ENCODE measurements at places on chromosomes 2 and 18.
A peak's percentile ranks its signal among the peaks of the same experiment; 100 is the strongest.

GRCh38 chr18:904218-905090, at the start of gene ADCYAP1:
TSS of gene ADCYAP1 (plus strand) at chr18:904871. CDS start at chr18:905387, 516 bp downstream.
- no peak for DNase-seq

DNA sequence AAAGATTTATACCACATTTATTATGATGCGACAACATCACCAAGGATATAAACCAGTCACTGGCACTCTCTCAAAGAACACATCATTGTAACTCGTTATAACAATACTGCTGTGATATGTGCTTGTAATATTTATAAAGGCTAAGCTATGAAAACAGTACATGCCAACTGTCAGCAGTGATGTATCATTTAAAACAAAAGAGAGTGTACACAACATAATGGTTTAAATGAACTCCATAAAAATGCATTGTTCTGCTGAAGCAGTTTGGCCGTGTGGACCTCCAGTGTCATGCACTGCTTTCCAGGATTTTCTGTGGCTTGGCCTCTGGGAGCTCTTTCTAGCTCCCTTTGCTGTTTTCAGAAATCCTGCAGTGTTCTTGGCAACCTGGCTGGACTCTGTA, 215.6 kb downstream of the MTX2 start:
- no peak for DNase-seq

GRCh38 chr2:3305952-3306351, 71.7 kb downstream of the EIPR1 start:
- no peak for DNase-seq

GRCh38 chr18:41974796-41975201, 19.8 kb downstream of the PIK3C3 start:
- no peak for DNase-seq

DNA sequence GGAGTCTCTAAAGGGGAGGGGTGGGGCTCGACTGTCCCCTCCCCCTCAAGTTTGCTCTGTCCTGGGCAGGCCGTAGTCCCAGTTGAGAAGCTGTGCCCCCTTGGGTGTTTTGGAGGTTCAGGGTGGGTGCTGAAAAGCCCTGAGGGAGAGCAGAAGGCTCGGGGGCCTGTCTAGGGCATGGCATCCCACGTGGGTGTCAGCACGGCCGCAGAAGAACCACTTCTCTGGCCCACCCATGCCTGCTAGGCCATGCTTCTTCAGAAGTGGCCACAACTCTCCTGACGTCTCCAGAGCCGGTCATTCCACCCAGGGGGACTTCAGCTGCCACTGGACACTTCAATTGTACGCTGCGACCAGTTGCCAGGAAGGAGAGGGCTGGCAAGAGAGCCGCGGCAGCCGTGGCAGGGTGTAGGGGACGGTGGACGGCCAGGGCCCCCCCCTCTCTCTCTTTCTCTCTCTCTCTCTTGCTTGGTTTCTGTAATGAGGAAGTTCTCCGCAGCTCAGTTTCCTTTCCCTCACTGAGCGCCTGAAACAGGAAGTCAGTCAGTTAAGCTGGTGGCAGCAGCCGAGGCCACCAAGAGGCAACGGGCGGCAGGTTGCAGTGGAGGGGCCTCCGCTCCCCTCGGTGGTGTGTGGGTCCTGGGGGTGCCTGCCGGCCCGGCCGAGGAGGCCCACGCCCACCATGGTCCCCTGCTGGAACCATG, at the start of gene INPP5D:
INPP5D (plus strand) TSS at position 546 of the 704 bp plus-strand sequence; CDS start at position 683, 137 bp downstream.
- DNase-seq, result no peak

DNA sequence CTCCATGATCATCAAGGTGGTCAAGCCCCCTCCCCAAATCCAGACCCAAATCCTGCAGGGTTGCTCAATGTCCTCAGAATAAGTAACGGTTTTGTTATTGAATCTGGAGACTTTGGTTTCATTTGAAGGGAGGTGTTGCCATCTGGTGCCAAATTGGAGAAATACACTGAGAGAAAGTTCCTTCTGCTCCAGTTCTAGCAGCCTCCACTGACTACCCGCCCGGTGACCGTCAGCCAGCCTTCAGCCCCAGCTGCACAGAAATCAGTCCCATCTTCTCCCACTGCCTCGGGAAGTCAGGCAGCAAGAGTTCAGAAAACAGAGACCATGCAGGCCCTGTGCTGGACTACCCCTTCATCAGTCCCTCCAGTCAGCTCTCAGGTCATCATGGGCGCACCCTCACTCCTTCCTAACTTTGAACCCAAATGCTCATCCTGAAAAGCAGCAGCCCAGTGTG, 38.7 kb downstream of the PKDCC start:
- peak; percentile 20 for DNase-seq

GRCh38 chr2:63093502-63093901, 42.9 kb downstream of the OTX1 start:
- no peak for DNase-seq

DNA sequence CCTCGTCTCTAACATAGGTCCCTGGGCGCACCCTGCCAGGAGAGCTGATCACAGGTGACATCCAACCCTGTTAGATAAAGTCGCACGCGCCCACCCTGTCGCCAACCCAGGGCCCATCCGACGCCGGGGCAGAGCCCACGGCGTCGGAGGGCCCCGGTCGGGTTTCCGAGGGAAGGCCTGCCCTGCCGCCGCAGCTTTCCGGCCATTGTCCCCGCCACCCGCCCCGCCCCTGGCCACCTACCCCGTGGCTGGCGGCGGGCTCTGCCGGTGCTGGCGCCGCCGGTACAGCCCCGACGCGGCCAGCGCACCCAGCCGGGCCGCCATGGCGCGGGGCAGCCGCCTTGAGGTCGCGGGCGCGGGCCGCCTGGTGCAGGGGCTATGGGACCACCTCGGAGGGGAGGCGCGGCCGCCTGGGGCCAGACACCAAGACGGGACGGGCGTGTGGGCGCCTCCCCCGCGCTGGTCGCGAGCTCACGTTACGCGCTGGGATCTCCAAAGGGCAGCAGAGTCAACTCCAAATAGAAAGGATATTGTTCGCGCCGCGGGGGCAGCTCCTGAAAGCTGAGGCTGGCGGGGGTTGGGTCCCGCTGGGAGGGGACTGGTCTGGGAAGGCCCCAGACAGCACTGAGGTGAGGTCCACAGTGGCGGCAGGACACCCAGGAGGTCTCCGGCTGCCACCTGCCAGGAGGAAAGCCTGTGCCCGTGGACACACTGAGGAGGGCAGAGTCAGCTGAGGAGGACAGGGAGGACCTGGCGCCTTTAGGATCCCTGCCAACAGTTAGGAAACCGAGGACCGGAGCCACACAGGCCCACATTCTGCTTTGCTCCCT, 11.1 kb downstream of the LIMS2 start:
- no peak for DNase-seq

DNA sequence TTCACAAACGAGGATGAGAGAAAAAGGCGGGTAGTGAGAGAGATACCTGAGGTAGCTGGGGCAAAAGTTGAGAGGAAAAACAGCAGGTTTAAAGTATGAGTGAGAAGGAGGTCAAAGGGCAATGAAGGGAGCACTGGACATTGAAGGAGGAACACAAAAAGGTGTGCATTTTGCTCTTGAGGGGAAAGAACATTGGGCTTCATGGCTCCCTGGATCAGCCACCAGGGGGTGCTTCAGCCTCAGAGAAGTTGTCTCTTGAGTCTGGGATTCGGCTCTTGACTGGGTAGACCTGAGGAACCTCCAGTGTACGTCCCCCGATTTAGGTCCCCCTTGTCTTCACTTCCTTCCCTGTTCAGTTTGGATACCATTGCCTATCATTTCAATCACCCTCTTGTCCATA, 128.5 kb downstream of the RAPGEF4 start:
- peak; percentile 57 for DNase-seq

- DNase-seq, result no peak
Measured at GRCh38 chr2:165640247-165640929, 153.7 kb downstream of the GALNT3 start.

Data from NCI-H1930 (cell line).